ENCODE measurements at places on chromosomes 5 and 9.

- no peak for DNase-seq
Observed at GRCh38 chr5:56612759-56613158, 202.6 kb upstream of the MAP3K1 start.

GRCh38 chr5:113607361-113607760, 93.9 kb downstream of the YTHDC2 start:
- DNase-seq, result no peak

GRCh38 chr5:149597618-149598017, 16.3 kb downstream of the ARHGEF37 start:
- DNase-seq, result no peak

DNA sequence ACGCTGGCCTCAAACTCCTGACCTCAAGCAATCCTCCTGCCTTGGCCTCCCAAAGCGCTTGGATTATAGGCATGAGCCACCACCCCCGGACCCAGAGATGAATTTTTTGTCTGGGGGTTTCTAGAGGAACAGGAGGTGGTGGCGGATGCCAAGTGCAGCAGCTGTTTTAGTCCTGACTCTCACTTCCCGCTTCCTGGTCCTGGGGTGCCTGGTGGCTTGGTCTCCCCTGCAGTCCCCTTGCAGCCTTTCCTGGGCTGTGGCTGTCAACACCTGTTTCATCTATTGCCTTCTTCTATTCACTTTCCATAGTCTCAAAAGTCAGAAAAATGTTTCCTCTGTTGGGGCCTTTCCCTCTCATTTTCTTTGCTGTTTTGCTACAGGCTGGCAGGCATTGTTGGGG, 6.5 kb upstream of the NHP2 start:
- no peak for DNase-seq

GRCh38 chr9:21677387-21677786, 125.0 kb upstream of the MTAP start:
- no peak for DNase-seq

DNA sequence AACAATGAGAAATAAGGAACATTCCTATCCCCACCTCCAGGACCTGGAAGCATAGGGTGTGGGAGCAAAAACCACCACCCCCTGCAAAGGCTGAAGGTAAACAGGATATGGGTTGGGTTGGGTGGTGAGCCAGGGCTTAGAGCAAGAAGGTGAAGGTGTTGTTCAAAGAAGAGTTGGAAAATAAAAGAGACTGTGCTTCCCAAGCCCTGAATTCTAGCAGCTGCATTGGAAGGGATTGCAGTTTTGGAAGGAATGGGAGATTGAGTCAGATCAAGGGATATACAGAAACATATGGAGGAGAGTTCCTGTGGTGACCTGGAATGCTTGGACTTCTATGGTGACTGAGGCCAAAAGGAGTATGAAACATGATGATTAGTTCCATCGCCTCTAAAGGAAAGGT, 24.7 kb upstream of the MTAP start:
- DNase-seq, result no peak

- DNase-seq, result no peak
Observed at GRCh38 chr9:121367306-121368137, 2.5 kb downstream of the STOM start.

DNA sequence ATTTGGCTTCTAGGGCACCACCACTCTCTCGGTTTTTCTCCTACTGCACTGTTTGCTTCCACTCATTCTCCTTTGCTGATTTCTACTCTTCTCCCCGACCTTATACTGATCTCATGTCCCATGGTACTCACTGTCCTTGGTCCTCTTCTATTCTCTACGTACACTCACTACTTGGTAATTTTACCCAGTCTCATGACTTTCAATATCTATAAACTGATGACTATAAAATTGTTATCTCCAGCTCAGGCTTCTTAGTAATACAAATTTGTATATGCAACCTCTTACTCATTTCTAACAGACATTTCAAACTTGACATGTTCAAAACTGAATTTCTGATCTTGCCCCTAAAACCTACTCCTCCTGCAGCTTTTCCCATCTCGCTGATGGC, 4.1 kb downstream of the RAPGEF6 start:
- DNase-seq, result no peak

- DNase-seq, result no peak
Observed at GRCh38 chr5:145544401-145544800, 290.7 kb downstream of the PRELID2 start.
